ENCODE measurements at places on chromosomes 13 and 19. TPM values are rescaled to one million over a fixed set of nuclear protein-coding genes. Genes with fewer than 3 reads are reported as not detected.
A peak's percentile ranks its signal among the peaks of the same experiment; 100 is the strongest.

- no peaks in the 10 kb centered on the region for H3K4me1 ChIP-seq
- H3K36me3 ChIP-seq, result no peaks in the 10 kb centered on the region
- H3K27me3 ChIP-seq, result no peaks in the 10 kb centered on the region
- DNase-seq, result no peak
- H3K27ac ChIP-seq, result no peak overlapping the region
Measured at GRCh38 chr13:45004096-45004495, 14.8 kb downstream of the GPALPP1 start.

DNA sequence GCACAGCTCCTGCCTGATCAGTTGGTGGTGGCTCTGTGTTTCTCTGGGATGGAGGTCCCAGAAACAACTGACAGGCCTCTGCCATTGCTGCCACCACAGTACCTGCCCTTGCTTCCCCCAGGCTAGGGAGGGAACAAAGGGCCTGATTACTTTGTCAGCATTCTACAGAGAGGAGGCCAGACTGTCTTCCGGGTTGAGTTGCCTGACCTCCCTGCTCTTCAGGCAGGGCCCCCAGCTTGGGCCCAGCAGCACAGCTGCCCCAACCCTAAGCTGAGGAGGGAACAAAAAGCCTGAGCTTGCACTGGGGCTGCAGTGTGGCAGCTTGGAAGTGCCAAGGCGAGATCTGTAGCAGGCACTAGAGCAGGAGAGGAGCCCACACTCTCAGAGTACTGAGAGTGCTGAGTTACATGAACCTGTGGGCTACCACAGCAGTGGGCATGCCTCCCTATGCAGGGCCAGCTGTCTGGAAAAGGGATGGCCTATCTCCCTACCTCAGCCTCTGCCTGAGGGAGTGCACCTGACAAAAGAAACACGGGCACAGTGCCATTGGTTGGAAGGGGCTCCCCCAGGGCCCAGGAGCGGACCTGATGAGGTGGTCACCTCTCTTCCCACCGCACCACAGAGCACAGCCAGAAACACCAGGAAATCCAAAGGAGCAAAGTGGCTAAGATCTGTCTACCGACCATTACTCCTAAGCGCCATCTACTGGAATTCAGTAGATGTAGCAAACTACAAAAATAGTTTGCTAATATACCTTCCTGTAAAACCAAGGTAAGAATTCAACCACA, 24.4 kb downstream of the SLC25A15 start:
- H3K36me3 ChIP-seq, result no peaks in the 10 kb centered on the region
- no peak overlapping the region for H3K27ac ChIP-seq
- H3K27me3 ChIP-seq, result no peaks in the 10 kb centered on the region
- H3K4me3 ChIP-seq, result no peak overlapping the region

DNA sequence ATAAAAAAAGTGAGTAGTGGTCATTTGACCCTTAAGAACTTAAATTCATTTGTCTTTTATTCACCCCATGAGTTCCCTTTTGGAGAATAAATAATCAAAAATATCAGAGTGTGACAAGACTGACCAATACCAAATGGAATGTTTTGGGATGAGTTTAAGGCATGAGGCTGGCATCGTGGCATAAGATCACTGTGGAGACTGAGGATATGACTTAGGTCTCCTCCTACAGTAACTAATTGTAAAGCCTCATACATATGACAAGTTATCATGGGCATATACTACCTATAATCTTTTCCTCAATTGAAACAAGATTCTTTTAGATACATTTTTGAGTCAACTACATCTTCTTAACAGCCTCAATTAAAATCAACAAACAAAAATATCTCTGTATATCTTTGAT, 782.0 kb downstream of the SLITRK1 start:
- no peak overlapping the region for H3K4me3 ChIP-seq
- H3K36me3 ChIP-seq, result no peaks in the 10 kb centered on the region
- no peak overlapping the region for H3K27ac ChIP-seq
- no peaks in the 10 kb centered on the region for H3K4me1 ChIP-seq
- no peaks in the 10 kb centered on the region for H3K27me3 ChIP-seq

Gene CEACAM1
- 21.1 TPM for polyA plus RNA-seq

DNA sequence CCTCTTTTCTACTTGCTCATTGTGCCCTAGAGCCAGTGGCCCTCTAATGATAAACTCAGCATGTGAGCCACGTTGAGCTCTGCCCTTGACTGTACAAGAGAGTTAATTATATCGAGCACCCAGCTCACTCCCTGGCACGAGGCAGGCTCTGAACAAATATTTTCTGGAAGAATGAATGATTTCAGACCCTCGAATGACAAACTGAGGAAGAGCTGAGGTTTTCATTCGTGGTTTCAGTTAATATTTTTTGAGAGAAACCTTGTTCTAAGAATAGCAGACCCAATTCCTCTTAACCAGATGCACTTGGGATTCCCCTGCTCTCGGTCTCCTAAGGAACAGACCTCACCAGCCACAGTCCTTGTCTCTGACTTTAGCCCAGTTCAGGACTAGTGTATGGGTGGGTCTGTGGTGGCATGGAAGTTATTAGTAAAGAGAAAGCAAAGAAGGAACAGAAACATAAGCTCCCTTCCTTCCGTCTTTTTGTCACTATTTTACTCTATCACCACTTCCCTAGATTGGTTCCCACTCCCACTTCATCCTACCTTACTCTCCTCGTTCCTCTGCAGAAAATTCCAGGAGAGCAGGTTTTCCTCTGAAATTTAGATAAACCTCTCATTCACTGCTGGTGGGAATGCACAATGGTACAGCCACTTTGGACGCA, 22.1 kb upstream of the WDFY2 start:
- no peak for DNase-seq
- H3K27me3 ChIP-seq, result no peaks in the 10 kb centered on the region
- no peak overlapping the region for H3K27ac ChIP-seq

DNA sequence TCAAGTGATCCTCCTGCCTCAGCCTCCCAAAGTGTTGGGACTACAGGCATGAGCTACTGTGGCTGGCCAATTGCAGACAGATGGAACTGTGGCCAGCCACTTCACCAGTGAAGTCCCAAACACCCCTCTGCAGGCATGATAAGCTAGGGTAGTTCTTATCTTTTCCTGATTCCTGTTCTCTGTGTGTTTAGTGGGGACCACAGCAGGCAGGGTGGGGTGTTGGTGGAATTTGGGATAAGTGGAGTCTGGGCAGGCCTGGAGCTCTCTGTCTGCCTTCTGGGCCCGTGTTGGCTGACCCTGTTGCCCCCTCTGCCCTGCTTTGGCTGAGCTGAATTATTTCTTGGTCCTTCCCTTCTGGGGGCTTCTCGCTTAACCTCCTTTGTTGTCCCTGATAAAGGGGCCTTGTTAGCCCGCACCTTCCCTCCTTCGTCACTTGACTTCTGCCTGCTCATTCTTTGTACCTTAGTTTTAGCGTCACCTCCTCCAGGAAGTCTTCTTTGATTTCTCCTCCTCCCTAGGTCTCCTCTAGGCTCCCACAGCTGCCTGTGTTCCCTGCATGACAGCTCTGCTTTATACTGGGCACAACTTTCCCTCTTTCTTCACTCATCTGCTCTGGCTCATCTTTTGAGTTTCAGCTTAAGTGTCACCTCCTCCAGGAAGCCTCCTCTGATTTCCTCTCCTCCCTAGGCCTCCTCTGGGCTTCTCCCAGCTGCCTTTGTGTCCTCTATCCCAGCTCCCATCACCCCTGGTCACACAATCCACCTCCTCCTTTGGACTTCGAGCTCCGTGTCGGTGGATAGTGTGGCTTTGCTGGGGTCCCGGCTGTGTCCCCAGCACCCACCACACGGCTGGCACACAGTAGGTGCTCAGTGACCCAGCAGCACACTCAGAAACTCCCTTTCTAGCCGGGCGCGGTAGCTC, 1.7 kb upstream of the NCLN start:
- no peak overlapping the region for H3K27ac ChIP-seq
- no peak for DNase-seq
- no peaks in the 10 kb centered on the region for H3K27me3 ChIP-seq
- no peak overlapping the region for H3K4me3 ChIP-seq
- no peaks in the 10 kb centered on the region for H3K36me3 ChIP-seq

DNA sequence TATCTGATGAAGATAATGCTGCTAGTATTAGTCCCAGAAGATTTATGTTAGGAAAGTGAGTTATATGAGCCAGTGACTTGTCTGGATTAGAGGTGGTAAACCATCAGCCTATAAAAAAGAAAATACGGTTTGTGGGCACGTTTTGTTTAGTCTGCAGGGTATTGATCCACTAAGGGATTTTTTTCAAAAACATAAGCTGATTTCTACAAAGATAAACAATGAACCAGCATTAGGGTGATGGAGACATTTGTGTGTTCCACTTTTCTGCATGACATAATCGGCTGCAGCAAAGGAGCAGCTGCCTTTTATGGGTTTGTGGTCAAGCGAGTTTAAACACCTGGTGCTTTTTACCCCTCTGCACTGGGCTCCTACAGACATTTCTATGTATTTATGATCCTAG, 836.4 kb upstream of the GPC6 start:
- no peak overlapping the region for H3K4me3 ChIP-seq
- H3K27ac ChIP-seq, result no peak overlapping the region
- peaks cover 8% of the 10 kb centered on the region for H3K4me1 ChIP-seq
- DNase-seq, result peak; percentile 8

GRCh38 chr13:47110141-47110540, 213.3 kb upstream of the HTR2A start:
- no peak overlapping the region for H3K27ac ChIP-seq
- H3K4me1 ChIP-seq, result peaks cover 8% of the 10 kb centered on the region
- no peak overlapping the region for H3K4me3 ChIP-seq
- no peaks in the 10 kb centered on the region for H3K27me3 ChIP-seq

- DNase-seq, result peak; percentile 72
- no peak overlapping the region for H3K4me3 ChIP-seq
- no peaks in the 10 kb centered on the region for H3K36me3 ChIP-seq
- H3K27me3 ChIP-seq, result no peaks in the 10 kb centered on the region
- H3K27ac ChIP-seq, result no peak overlapping the region
Measured at GRCh38 chr13:72565893-72566292, 161.5 kb downstream of the MZT1 start.

- H3K27ac ChIP-seq, result no peak overlapping the region
- no peaks in the 10 kb centered on the region for H3K27me3 ChIP-seq
- no peaks in the 10 kb centered on the region for H3K36me3 ChIP-seq
Measured at GRCh38 chr19:16418597-16418962, 53.2 kb downstream of the EPS15L1 start.

Gene SYNE4
- 21.1 TPM for polyA plus RNA-seq

Gene TRPC4
- 0.28 TPM for polyA plus RNA-seq

Gene KLK4
- polyA plus RNA-seq, result 0.33 TPM

DNA sequence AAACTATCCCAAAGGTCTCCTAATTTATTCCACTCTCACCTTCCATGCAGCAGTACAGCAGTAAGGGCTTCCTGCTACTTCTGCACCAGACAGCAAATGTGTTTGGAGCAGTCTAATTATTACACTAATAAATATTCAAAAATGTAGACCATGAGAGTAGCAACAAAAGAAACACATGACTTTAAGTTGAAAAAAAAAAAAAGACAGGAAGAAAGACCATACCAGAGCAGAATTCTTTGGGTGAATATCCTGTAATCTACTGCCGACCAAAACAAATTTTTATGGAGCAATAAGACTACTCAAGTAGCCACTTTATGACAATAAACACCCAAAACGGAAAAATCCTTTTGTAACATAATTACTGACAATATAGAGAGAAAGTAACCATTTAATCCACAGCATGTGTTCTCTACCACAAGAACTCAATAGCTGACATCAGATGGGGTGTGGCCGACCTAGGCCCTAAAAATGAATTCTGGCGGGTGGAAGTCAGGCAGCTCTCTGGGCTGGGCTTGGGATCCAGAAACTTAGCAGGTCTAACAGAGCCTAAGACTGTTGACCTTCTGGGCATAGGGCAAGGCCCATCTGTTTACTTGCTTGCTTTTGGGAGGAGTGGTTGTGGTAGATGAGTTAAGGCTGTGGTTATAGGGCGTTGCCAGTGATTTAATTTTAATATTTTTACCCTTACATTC, 4.6 kb downstream of the KLF12 start:
- H3K4me3 ChIP-seq, result no peak overlapping the region
- H3K27me3 ChIP-seq, result no peaks in the 10 kb centered on the region
- H3K4me1 ChIP-seq, result peaks cover 5% of the 10 kb centered on the region
- H3K27ac ChIP-seq, result no peak overlapping the region
- no peaks in the 10 kb centered on the region for H3K36me3 ChIP-seq

GRCh38 chr19:31539386-31539785, 190.2 kb upstream of the TSHZ3 start:
- DNase-seq, result no peak
- no peaks in the 10 kb centered on the region for H3K36me3 ChIP-seq
- H3K27ac ChIP-seq, result no peak overlapping the region
- peaks cover 14% of the 10 kb centered on the region for H3K27me3 ChIP-seq

- no peaks in the 10 kb centered on the region for H3K27me3 ChIP-seq
- peak; percentile 32 for DNase-seq
- no peaks in the 10 kb centered on the region for H3K36me3 ChIP-seq
- H3K4me3 ChIP-seq, result no peak overlapping the region
Measured at GRCh38 chr13:30744056-30744680, 8.8 kb downstream of the ALOX5AP start.

DNA sequence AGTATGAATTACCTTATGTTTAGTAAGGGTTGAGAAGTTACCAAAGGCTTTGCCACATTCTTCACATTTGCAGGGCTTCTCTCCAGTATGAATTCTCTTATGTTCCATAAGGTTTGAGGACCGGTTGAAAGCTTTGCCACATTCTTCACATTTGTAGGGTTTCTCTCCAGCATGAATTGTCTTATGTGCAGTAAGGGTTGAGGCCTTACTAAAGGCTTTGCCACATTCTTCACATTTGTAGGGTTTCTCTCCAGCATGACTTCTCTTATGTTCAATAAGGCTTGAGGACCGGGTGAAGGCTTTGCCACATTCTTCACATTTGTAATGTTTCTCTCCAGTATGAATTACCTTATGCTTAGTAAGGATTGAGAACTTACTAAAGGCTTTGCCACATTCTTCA, 26.7 kb downstream of the ZNF728 start:
- H3K27me3 ChIP-seq, result no peaks in the 10 kb centered on the region
- H3K4me1 ChIP-seq, result no peaks in the 10 kb centered on the region
- H3K27ac ChIP-seq, result no peak overlapping the region
- H3K36me3 ChIP-seq, result no peaks in the 10 kb centered on the region

DNA sequence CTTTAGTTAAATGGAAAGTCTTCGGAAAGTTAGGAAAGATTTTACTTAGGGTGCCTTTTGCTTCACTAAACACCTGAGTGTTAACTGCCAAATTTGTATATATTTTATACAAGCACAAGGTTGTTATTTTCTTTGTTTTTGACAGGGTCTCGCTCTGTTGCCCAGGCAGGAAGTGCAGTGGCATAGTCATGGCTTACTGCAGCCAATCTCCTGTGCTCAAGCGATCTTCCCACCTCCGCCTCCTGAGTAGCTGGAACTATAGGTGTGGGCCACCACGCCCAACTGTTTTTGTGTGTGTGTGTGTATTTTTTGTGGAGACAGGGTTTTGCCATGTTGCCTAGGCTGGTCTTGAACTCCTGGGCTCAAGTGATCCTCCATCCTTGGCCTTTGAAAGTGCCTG, 16.2 kb downstream of the KCTD4 start:
- no peaks in the 10 kb centered on the region for H3K36me3 ChIP-seq
- H3K4me1 ChIP-seq, result no peaks in the 10 kb centered on the region
- H3K4me3 ChIP-seq, result no peak overlapping the region

GRCh38 chr13:48244159-48244558, 11.2 kb downstream of the ITM2B start:
- no peaks in the 10 kb centered on the region for H3K27me3 ChIP-seq
- H3K4me3 ChIP-seq, result no peak overlapping the region
- H3K4me1 ChIP-seq, result peaks cover 7% of the 10 kb centered on the region
- H3K27ac ChIP-seq, result no peak overlapping the region
